ENCODE measurements at places on chromosomes 11 and 22. TPM values are rescaled to one million over a fixed set of nuclear protein-coding genes. Genes with fewer than 3 reads are reported as not detected.
A peak's percentile ranks its signal among the peaks of the same experiment; 100 is the strongest.

GRCh38 chr11:72418834-72419560 lies 15.3 kb downstream of the CLPB start:
- no peak for DNase-seq

DNA sequence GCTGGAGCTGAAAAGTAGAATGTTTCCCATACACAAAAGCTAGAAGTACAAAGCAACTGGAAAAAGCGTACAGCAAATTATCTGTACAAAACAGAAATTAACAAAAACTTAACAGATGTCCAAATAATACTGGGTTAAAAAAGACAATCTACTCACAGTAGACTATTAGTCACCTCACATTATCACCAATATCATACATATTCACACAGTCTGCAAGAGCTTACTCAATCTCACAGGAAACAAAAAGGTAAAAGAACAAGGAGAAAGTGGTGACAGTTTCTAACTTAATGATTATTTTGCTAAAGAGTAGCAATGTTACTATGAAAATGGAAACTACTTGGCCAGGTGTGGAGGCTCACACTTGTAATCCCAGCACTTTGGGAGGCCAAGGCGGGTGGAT lies 11.9 kb downstream of the CELF1 start:
- DNase-seq = no peak

DNA sequence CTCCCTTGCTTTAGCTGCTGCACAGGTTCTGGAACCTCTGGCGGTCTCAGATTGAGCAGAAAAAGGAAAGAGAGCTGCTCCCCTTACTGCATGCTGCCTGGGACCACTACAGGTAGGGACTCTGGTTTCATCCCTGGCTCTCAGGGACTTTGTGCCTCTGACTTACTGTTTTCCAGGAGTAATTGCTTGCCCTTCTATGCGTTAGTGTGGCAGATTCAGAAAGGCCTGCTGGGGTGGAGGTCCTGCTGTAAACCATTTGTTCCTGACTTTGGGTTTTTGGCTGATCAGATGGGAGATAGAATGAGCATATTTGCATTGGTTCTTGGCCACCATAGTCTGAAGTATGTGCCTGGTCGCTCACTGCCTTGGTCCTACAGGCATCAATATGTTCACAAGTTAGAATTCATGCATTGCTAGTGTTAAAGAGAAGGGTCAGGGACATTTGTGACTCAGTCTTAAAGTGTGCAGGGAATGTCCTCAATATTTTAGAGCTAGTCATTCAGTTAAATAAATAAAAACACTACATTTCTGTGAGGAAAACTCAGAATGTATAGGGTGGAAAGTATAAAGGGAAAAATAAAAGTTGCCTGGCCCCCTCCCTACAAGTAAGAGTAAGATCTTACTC lies 78.0 kb downstream of the PISD start:
- no peak for DNase-seq

DNA sequence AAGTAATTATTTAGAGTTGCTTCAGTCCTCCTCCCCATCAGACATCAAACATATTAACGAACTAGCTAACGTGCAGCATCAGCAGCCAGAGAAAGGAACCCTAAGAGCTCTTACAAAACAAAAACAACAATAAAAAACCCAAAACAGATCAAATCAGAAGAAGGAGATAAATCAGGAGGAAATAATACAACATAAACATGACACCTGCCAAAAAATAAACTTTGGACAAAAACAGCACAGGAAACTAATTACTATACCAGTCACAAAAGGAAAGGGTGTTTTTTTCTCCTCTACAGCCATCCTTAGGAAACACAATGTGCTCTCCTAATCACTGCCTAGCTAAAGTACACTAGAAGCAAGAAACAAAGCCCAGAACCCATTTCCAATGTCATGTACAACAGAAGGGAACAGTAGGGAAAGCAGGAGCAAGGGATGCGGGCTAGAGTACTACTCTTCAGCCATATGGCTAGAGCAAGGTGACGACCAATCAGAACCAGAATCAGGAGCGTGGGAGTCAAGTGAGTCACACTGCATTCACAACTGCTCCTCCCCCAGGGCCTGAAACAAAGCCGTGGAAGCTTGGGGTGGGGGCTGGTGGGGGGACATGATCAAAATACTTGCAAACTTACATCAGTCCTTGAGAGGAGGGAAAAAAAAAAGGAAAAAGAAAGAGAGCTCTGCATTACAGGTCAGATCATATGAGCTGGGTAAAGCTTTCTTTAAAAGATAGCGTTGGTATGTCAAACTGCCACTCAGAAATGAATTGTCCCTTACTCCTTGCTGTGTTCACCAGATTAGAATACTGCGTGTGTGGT lies 60.4 kb downstream of the LARGE2 start:
- peak; percentile 21 for DNase-seq

DNA sequence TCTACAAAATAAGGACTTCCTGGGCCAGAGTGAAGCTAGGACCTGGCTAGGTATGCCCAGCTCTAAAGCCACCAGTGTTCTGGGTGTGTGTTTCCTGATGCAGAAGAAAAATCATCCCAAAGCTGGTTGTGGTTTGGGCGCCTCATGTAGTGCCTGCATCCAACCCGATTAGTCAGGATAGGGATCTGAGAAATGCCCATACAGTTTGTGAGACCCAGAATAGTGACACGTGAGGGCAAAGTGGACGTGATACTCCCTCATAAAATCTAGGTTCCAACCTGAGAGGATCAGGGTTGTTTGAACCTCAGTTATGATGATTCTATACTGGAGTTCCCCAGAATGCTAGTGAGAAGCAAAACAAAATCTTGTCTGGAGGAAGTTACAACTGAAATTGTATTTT lies 238.4 kb downstream of the TBC1D22A start:
- DNase-seq = no peak

- DNase-seq = no peak
Measured at GRCh38 chr22:50229370-50229769, 15.5 kb downstream of the TUBGCP6 start.

- DNase-seq = peak; percentile 8
Measured at GRCh38 chr11:103035791-103036434, 56.0 kb downstream of the DCUN1D5 start.

- no peak for DNase-seq
Measured at GRCh38 chr22:21823740-21824444, 43.6 kb downstream of the MAPK1 start.

DNA sequence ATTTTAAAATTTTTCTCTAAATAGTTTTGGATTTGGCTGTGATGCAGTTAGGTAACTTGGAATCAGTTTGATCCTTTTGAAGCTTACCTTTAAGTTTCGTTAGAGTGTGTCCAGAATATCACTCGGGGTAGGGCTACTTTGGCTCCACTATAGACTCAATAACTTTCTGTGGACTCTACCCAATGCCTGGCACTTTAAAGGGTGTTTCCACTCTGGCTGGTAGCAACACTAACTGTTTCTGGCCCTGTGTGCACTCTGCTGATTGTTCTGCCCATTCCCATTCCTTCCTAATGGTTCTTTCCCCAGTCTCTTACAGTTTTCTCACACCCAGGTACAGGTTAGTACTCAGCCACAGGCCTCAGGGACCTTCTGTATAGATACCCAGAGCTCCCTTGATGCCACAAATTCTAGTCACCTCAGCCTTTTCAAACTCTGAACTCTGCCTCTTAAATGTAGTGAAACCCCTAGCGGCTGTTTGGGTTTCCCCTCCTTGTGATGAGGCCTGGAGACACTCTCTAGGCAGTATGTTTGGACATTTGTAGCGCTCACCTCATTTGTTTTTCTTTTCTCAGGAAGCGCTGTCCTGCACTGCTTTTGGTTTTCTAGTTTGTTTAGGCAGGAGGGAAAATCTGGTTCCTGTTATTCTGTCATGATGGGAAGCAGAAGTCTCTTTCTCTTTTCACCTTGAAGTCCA lies 16.8 kb downstream of the CUL5 start:
- DNase-seq = no peak

DNA sequence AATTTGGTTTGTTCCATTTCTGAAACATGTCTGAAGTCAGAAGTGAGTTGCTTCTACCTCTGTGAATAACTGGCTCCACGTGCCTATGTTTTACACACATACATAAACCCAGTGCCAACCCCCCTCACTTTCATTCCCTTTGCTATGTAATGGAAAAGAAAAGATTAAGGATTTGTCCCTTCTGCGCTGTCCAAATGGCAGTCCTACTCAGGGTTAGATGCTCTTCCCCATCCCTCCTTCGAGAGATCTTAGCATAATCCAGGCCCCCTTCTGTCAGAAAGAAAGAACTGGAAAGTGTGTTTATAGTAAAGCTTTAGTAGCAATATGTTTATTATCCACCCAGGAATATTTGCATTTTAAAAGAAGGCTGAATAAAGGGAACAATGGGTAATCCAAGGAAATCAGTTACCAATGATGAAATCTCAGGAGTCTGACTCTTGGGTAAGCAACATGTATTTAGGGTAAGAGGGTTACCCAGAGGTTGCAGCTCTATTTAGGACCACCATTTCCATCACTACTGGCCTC lies 3.1 kb upstream of the LAYN start:
- no peak for DNase-seq

DNA sequence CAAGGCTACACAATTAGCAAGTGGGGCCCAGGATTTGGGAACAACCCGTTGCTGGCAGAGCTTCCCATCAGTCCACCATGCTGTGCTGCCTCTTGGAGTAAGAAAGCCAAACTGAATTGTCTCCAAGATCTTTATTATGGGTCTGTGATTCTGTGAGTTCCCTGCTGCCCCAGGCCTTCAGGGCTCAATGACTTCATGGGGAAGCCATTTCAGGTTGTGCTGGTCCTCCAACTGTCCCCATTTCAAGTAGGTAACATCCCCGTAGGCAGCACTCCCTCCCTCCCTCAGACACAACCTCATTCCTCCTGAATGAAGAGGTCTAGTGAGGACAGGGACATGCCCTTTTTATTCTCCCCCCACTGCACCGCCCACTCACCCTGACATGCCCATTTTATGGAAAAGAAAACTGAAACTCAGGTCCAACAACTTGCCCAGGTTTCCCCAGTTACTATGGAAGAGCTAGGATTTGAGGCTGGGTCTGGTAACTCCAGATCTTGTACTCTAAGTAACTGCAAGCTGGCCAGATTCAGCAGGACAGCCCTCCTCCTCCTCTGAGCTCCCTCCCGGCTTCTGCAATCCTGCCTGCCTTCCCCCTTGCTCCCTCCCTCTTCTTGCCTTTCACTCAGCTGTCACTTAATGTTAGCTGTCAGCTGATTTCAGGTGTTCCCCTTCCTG lies 8.2 kb upstream of the YWHAH start:
- DNase-seq = no peak

DNA sequence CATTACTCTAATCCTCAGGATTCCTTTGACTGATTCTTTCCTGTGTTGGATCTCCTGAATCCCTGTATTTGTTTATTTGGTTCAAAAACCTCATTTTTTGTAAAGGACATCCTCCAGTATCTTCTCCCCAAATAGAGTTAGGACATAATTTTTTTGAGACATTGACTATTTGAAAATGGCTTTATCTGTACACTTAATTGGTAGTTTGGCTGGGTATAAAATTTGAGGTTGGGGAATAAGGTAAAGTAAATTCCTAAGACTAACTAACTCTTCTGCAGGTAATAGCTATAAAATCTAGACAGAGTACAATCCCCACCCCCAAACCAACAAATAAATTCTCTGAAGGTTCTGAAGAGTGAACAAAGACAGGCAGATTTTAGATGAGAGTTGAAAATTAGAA lies 114.4 kb downstream of the CTTN start:
- DNase-seq = no peak

DNA sequence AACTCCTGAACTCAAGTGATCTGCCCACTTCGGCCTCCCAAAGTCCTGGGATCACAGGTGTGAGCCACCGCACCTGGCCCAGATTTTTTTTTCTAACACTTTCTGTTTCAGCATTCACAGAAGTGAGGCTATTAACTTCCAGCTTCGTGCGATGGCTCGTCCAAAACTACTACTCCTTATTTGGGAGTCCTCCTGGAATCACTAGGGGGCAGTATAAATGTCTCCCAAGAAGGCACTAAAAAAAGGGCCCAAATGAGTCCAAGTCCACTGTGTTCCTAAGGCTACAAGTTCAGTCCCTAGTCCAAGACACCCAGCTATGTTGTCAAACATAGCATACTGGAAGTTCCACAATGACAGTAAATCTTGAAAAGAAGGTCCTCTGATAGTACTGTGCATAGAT lies 63.2 kb upstream of the BIRC3 start:
- DNase-seq = no peak

DNA sequence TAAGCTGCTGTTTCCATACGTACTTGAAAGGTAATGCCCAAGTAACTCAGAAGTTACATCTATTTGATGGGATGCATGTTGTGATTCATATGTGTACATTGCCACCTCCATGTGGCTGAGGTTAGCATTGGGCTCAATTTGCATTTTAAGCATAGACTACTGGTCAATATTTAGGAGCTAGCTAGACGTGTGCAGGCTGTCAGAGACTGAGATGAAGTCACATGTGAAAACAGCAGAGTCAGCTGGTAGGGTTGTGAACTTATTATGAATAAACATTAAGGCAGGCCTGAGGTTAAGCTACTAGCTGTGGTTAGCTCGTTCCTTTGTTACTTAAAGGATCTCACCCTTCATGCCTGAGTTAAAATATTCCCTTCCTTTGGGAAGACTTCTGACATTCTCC lies 114.5 kb upstream of the MTNR1B start:
- no peak for DNase-seq

GRCh38 chr11:19772480-19772879 lies 59.8 kb downstream of the NAV2 start:
- DNase-seq = no peak

DNA sequence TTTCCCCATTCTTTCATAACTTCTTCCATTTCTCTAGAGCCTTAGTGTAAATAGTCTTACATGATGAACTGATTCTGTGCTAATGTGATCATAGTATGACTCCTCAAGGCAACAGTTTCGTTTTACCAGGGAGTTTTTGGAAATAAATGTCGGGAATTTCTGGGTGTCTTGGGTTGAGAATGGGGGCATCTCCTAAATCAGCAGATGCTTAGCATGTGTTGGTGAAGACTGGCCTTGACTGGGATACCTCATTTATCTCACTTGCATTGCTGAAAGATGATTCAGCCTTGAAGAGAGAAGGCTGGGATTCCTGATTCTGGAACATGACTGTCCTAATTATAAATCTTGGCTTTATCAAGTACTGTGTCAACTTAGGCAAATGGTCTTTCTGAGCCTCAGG lies 115.7 kb upstream of the C11orf87 start:
- no peak for DNase-seq

GRAMD1B gene
- 39.9 TPM for total RNA-seq

PRAME gene
- not detected for total RNA-seq

C11orf87 gene
- 34.2 TPM for total RNA-seq

AMPD3 gene
- total RNA-seq = 0.82 TPM
